Ascending aorta (tissue), 2 donors: ENCODE measurements at places on chromosomes 4 and X.

- DNase-seq = no peak
These were observed 12.2 kb upstream of the SPCS3 start for GRCh38 chr4:176307666-176307930.

- DNase-seq = no peak
These were observed 251.1 kb downstream of the DCLK2 start for GRCh38 chr4:150329373-150329772.

GRCh38 chr4:114378305-114378903 is 220.2 kb upstream of the UGT8 start:
- DNase-seq = no peak

GRCh38 chrX:41711021-41711667 is 12.8 kb upstream of the GPR82 start:
- DNase-seq = no peak

- DNase-seq = no peak
These were observed 571.3 kb downstream of the PACRGL start for GRCh38 chr4:21271439-21272052.

GRCh38 chr4:173855015-173855414 is 325.0 kb upstream of the HAND2 start:
- no peak for DNase-seq

GRCh38 chr4:10080589-10081217 is 35.9 kb downstream of the WDR1 start:
- DNase-seq = no peak
